Mesothelial cell of epicardium (in vitro differentiated cells): ENCODE measurements at places on chromosomes 13 and 19.
A peak's percentile ranks its signal among the peaks of the same experiment; 100 is the strongest.

GRCh38 chr13:34583181-34583580 lies 358.9 kb upstream of the NBEA start:
- DNase-seq: no peak
- H3K36me3 ChIP-seq: no peaks in the 10 kb centered on the region
- H3K4me1 ChIP-seq: peaks cover 22% of the 10 kb centered on the region
- H3K27ac ChIP-seq: peak overlapping the region; percentile 61

GRCh38 chr13:35475212-35475959 lies 1.1 kb downstream of the MAB21L1 start:
- peak overlapping the region; percentile 40 for H3K27ac ChIP-seq
- H3K27me3 ChIP-seq: peaks cover 95% of the 10 kb centered on the region
- H3K4me3 ChIP-seq: peak overlapping the region; percentile 77
- DNase-seq: peak; percentile 59
- peaks cover 52% of the 10 kb centered on the region for H3K4me1 ChIP-seq

GRCh38 chr19:7861619-7862412 lies 12.4 kb downstream of the PRR36 start:
- H3K4me3 ChIP-seq: peak overlapping the region; percentile 68
- H3K4me1 ChIP-seq: peaks cover 13% of the 10 kb centered on the region
- no peaks in the 10 kb centered on the region for H3K36me3 ChIP-seq
- DNase-seq: no peak
- H3K27ac ChIP-seq: no peak overlapping the region
- peaks cover 66% of the 10 kb centered on the region for H3K27me3 ChIP-seq

DNA sequence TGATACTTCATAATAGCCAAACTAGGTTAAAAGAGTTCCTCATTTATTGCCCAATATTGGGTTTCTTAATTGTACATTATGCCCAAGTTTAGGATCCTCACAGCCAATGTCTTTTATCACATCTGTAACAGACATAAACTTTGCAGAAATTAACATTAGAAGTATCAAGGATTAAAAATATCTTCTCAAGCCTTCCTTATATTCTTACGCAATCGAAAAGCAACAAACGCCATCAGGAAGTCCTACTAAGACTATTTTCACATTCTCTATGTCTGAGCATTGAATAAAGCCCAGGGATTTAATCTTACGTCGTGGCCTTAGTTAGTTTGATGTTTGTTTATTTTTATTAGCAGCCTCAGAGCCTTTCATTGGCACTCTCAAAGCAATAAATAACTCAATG lies 1660.4 kb upstream of the MIR17HG start:
- no peak overlapping the region for H3K27ac ChIP-seq
- H3K27me3 ChIP-seq: no peaks in the 10 kb centered on the region
- peaks cover 9% of the 10 kb centered on the region for H3K4me1 ChIP-seq

GRCh38 chr19:49718511-49718910 lies 27.6 kb downstream of the CPT1C start:
- no peaks in the 10 kb centered on the region for H3K27me3 ChIP-seq
- DNase-seq: no peak
- H3K4me3 ChIP-seq: no peak overlapping the region
- peak overlapping the region; percentile 72 for H3K27ac ChIP-seq
- peaks cover 15% of the 10 kb centered on the region for H3K4me1 ChIP-seq

GRCh38 chr13:102606537-102607309 lies 9.9 kb downstream of the TPP2 start:
- H3K27ac ChIP-seq: no peak overlapping the region
- no peak for DNase-seq
- peaks cover 5% of the 10 kb centered on the region for H3K4me1 ChIP-seq
- no peaks in the 10 kb centered on the region for H3K27me3 ChIP-seq

- DNase-seq: no peak
- no peaks in the 10 kb centered on the region for H3K4me1 ChIP-seq
- peaks cover 30% of the 10 kb centered on the region for H3K27me3 ChIP-seq
- H3K27ac ChIP-seq: no peak overlapping the region
- no peaks in the 10 kb centered on the region for H3K36me3 ChIP-seq
- no peak overlapping the region for H3K4me3 ChIP-seq
These were observed 91.0 kb downstream of the FGF14 start for GRCh38 chr13:102310691-102311418.

GRCh38 chr13:89883893-89884448 lies 1463.5 kb upstream of the MIR17HG start:
- no peak overlapping the region for H3K27ac ChIP-seq
- no peak for DNase-seq
- H3K4me3 ChIP-seq: no peak overlapping the region
- H3K4me1 ChIP-seq: peaks cover 6% of the 10 kb centered on the region
- peaks cover 1% of the 10 kb centered on the region for H3K27me3 ChIP-seq

- peaks cover 72% of the 10 kb centered on the region for H3K27me3 ChIP-seq
- no peaks in the 10 kb centered on the region for H3K4me1 ChIP-seq
- no peak overlapping the region for H3K27ac ChIP-seq
- no peak for DNase-seq
These were observed 115.1 kb upstream of the CACNA1A start for GRCh38 chr19:13621413-13621812.

DNA sequence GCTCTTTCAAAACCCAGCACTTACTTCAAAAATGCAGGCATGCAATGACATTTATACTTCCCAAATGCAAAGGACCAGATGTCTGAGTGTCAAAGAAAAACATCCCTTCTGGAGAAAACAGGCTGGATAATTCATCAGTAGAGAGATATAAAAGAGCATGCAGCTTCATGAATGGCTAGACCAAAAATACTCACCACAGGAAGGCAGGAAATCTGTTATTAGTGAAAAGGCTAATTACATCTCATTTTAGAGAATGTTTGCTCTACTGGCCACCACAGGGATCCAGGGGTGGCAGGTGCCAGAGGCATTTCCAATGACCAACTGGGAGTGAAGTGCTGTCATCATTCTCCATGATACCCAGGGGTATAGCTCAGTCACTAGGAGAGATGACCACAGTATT lies 106.5 kb downstream of the LHFPL6 start:
- no peak overlapping the region for H3K4me3 ChIP-seq
- no peaks in the 10 kb centered on the region for H3K27me3 ChIP-seq
- H3K36me3 ChIP-seq: no peaks in the 10 kb centered on the region
- peaks cover 1% of the 10 kb centered on the region for H3K4me1 ChIP-seq
- no peak for DNase-seq

GRCh38 chr19:51136851-51137551 lies 5.1 kb upstream of the SIGLEC7 start:
- H3K4me1 ChIP-seq: peaks cover 3% of the 10 kb centered on the region
- no peaks in the 10 kb centered on the region for H3K36me3 ChIP-seq
- DNase-seq: no peak
- H3K27me3 ChIP-seq: peaks cover 52% of the 10 kb centered on the region

GRCh38 chr13:66811455-66811854 lies 418.7 kb downstream of the PCDH9 start:
- no peak overlapping the region for H3K27ac ChIP-seq
- H3K27me3 ChIP-seq: no peaks in the 10 kb centered on the region
- DNase-seq: no peak
- H3K4me3 ChIP-seq: no peak overlapping the region
- H3K36me3 ChIP-seq: peaks cover 3% of the 10 kb centered on the region

DNA sequence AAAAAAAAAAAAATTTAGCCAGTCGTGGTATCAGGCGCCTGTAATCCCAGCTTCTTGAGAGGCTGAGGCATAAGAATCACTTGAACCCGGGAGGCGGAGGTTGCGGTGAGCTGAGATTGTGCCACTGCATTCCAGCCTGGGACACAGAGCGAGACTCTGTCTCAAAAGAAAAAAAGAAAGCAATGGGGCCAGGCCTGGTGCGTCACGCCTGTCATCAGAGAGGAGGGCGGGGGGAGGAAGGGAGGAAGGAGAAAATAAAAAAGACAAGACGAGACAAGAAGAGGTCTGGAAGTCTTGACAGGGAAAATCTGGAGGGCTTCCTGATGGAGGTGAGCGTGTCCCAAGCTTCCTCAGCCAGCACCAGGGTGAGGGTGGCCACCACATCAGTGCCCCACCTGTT lies 54.9 kb upstream of the PTPRS start:
- no peak overlapping the region for H3K4me3 ChIP-seq
- H3K27ac ChIP-seq: no peak overlapping the region
- peaks cover 70% of the 10 kb centered on the region for H3K27me3 ChIP-seq

- no peaks in the 10 kb centered on the region for H3K4me1 ChIP-seq
- no peaks in the 10 kb centered on the region for H3K36me3 ChIP-seq
- no peak overlapping the region for H3K27ac ChIP-seq
- H3K27me3 ChIP-seq: peaks cover 20% of the 10 kb centered on the region
These were observed 34.2 kb downstream of the FAM187B start for GRCh38 chr19:35194012-35194984.

GRCh38 chr13:112962911-112963625 lies 5.9 kb upstream of the MCF2L start:
- no peaks in the 10 kb centered on the region for H3K36me3 ChIP-seq
- H3K27me3 ChIP-seq: peaks cover 9% of the 10 kb centered on the region
- peaks cover under 1% of the 10 kb centered on the region for H3K4me1 ChIP-seq
- H3K4me3 ChIP-seq: no peak overlapping the region
- DNase-seq: no peak
- no peak overlapping the region for H3K27ac ChIP-seq
